ENCODE measurements at places on chromosomes 1 and 21.

- no peak for DNase-seq
Measured at GRCh38 chr1:168472223-168472622, 71.6 kb downstream of the XCL2 start.

- no peak for DNase-seq
Measured at GRCh38 chr1:164613176-164613575, 54.2 kb downstream of the PBX1 start.

DNA sequence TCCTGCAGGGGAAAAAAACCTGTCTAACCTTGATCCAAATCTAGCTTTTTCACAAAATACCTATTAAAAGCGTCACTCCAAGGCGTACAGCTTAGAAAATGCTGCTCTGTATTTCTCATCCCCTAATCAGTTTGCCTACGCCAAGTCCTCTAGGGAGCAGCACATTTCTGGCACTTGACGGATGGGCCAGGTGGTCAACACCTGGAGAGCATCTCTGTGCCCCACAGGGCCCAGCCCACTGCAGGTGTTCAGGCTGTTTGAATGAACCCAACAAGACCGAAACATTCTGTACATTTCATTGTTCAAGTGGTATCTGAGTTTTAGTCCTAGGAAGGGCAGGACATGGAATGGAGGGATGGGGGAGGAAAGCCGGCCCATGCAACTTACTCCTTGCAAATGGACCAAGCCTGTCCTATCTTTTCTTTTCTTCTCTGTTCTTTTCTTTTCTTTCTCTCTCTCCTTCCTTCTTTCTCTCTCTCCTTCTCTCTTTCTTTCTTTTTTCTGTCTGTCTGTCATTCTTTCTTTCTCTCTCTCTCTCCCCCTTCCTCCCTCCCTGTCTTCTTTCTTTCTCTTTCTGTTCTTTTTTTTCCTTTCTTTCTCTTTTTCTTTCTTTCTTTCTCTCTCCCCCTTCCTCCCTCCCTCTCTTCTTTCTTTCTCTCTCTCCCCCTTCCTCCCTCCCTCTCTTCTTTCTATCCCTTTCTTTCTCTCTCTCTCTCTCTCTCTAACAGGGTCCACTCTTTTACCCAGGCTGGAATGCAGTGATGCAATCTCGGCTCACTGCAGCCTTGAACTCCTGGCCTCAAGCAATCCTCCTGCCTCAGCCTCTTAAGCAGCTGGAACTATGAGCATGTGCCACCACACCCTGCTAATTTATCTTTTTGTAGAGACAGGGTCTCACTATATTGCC is 29.1 kb downstream of the IGFN1 start:
- peak; percentile 23 for DNase-seq

DNA sequence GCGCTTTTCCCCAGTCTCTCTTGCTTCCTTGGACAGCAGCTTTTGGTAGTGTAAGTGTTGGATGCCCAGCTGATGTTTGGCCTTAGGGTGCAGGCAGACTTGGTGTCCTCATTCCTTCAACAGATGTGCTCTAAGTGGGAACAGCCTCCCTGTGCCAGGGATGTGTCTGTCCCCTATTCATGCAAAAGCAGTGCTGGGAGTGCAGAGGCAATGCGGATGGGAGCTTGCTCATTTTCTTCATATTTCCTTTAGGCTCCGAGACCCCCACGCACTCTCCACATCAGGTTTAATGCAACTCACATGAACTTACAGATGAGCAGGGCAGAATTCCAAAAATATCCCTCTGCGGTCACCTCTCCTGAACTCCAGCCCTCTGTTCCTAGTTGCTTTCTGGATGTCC is 96.1 kb downstream of the IER5 start:
- DNase-seq = peak; percentile 16

DNA sequence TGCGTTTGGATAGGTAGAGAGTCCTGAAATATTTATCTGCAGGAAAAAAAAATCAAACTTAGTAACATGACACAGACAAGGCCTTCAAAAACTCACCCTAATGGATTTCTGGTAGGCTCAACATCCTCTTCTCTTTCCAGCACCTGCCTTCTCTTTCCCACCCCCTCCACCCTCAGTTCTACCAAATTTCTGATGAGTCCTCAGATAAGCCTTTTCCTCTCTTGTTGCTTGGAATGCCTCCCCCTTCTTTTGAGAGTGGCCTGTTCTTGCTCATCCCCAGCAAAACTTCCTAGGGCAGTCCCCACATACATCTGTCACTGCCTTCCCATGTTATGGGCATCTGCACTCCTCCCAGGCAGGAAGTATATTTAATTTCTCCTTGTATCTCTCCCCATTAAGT is 7.6 kb upstream of the LBR start:
- no peak for DNase-seq

DNA sequence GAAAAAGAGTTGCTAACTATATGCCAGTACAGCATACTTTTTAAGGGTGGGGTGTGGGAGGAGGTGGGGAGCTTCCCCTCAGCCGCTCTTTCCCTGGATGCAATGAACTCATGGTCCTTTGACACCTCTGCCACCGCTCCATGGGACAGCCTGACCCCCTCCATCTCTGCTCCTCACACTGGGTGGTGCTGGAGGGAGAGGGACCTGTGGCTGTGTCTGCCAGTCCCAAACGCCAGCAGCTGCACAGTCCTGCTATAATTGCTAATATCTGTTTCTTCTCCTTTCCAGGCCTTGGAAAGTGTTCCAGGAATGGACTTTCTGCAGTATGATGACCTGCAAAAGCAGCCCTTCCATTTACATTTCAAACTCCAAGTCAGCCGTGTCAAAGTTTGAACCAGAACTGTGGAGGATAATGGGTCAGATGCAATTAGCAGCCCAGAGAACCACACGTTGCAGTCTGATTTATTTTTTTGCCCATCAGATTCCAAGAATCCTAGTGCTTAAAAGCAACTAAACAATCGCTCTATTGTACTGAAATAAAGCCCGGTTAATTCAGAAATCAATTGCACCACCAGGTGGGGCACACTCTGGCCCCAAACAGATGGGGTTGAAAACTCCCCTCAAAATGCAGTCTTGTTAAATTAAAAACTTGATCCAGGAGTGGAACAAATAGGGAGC is 160.7 kb upstream of the LMO4 start:
- DNase-seq = no peak

GRCh38 chr1:74180490-74180889 is 17.5 kb downstream of the LRRIQ3 start:
- DNase-seq = no peak

DNA sequence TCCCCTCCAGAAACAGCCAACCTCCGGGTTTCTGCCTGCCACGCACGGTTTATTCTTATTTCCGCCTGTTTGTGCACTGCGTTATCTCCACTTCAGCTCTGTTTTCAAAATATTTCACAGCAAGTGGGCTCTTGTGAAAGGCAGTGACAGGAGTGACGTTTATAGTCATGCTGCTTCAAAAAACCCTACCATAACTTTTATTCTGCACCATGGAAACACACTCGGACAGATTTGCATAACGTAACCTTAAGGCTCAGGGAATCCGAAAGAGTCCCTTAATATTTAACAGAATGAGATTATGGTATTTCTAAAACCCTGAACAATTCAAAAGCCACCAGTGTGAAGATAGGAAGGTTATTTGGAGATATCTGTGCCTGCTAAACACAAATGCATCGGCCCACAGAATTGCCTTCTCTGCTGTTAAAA is 782 bp upstream of the SDE2 start:
- no peak for DNase-seq

- DNase-seq = no peak
Measured at GRCh38 chr1:26733982-26734381, 38.2 kb downstream of the ARID1A start.

- DNase-seq = no peak
Measured at GRCh38 chr1:206635978-206636345, 626 bp downstream of the DYRK3 start.

DNA sequence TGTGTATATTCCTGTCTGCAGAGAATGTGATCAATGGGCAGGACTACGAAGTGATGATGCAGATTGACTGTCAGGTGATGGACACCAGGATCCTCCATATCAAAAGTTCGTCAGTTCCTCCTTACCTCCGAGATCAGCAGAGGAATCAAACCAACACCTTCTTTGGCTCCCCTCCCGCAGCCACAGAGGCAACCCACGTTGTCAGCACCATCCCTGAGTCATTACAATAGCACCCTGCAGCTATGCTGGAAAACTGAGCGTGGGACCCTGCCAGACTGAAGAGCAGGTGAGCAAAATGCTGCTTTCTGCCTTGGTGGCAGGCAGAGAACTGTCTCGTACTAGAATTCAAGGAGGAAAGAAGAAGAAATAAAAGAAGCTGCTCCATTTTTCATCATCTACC is 65.2 kb downstream of the OLFML2B start:
- no peak for DNase-seq

DNA sequence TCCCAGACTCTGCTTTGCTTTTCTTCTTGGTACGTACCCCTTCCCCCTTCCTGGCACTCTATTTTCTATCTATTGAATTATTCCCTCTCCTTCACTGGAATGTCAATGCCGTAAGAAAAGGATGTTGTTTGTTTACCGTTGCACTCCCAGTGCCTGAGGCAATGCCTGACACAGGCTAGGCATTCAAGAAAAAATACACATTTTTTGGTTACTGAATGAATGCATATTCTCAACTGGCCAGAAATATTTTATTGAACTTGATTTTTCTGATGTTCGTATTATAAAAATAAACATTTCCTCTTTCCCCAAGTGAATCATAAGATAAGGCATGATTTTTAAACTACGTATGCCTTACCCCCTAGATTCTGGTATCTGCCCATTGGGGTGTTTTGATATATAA is 41.2 kb downstream of the GNG12 start:
- DNase-seq = no peak

GRCh38 chr1:53458634-53459033 is 565 bp upstream of the DMRTB1 start:
- DNase-seq = no peak

- DNase-seq = no peak
Measured at GRCh38 chr1:150269451-150269850, 635 bp upstream of the APH1A start.

DNA sequence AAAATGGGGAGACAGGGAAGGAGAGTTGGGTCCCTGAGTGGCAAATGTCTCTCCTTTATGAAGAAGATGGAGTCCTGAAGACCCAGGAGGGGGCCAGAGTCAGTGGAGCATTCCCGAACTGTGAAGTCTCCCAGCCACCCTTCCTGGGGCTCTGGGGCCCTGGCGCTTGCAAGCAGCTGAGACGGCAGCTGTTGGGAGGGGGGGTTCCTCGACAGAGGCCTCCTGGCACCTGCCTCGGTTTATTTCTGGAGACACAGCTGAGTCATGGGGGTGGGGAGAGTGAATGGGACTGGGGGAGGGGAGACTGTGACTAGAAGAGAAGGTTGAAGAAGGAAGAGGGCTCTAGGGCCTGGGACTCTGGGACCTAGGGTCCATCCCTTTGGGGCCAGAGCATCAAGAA is 14.0 kb downstream of the NES start:
- DNase-seq = no peak

- no peak for DNase-seq
Measured at GRCh38 chr1:66119148-66119547, 326.5 kb downstream of the PDE4B start.

DNA sequence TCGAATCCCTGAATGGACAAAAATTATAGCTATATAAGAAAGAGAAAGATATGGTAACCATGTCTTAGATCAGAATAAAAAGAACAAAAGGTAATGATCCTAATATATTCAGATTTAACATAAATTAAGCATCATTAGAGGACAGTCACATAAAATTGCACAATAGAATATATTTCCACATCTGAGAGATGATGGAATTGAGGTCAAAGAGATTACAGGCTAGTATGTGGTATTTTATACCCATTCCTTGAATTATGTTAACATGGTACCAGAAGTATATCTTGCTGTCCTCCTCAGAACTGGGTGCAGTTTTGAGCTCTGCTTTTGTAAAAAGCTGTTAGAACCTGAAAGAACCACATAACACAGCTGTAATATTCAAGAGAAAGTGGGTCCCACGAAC is 245.6 kb upstream of the HOOK1 start:
- DNase-seq = no peak

- DNase-seq = no peak
Measured at GRCh38 chr1:219185486-219186117, 11.9 kb downstream of the LYPLAL1 start.

DNA sequence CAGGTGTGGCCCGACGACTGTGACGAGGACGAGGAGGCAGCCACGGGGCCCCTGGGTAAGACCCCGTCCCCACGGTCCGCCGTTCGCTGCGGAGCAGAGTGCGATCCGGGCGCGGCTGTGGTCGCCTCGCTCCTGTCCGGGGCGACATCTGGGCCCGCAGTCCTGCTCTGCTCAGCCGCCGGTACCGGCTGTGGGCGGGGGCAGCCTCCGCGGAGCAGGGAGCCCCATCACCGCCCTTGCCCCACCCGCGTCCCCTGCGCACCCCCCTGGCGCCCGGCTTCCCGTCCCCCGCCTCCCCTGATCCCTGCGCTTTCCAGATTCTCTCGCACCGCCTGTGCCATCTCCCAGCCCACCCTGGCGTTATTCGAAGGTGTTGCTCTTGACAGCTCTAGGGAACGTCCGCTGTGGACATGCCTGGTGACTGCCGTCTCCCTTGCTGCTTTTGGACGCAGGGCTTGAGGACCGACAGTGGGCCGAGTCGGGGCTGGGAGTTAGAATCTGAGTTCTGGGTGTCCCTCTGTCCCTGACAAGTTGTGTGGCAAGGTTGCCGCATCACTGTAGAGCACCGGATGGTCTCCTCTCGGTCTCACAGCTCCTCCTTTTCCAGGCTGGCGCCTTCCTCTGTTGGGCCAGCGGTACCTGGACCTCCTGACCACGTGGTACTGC is 596 bp downstream of the TOR3A start:
- peak; percentile 69 for DNase-seq

- no peak for DNase-seq
Measured at GRCh38 chr1:59506952-59507351, 210.1 kb downstream of the FGGY start.

- no peak for DNase-seq
Measured at GRCh38 chr1:47405697-47406096, 10.4 kb upstream of the FOXE3 start.

- no peak for DNase-seq
Measured at GRCh38 chr1:203934027-203934426, 72.6 kb downstream of the SNRPE start.

GRCh38 chr1:200184196-200184595 is 156.7 kb downstream of the NR5A2 start:
- no peak for DNase-seq

- DNase-seq = peak; percentile 57
Measured at GRCh38 chr1:26994020-26994786, 711 bp downstream of the TRNP1 start.

DNA sequence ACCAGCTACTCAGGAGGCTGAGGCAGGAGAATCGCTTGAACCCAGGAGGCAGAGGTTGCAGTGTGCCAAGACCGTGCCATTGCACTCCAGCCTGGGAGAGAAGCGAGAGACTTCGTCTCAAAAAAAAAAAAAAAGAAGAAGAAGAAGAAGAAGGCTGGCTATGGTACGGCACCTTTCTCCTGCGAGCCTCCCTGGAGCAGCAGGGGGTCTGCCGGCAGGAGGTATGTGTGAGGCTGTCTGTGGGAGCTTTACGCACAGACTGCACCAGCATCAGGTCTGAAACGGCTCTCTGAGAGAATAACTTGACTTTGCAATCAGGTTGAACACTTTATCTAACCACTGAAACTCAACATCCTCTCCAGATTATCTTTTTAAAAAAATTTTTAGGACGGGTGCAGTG is 44.9 kb downstream of the CLSTN1 start:
- no peak for DNase-seq

All from H1 (cell line).